ENCODE measurements at places on chromosomes 13 and 19. TPM values are rescaled to one million over a fixed set of nuclear protein-coding genes. Genes with fewer than 3 reads are reported as not detected.

The LPAR2 gene
- total RNA-seq = 1.0 TPM

The METTL21C gene
- not detected for total RNA-seq

The BCAM gene
- 62.3 TPM for total RNA-seq

The NOVA2 gene
- total RNA-seq = 16.9 TPM

The MBD3L2 gene
- total RNA-seq = not detected

The B3GLCT gene
- 23.3 TPM for total RNA-seq

All from dermis blood vessel endothelial cell (primary cell).